T-helper 1 cell (primary cell): ENCODE measurements at places on chromosomes 4 and X.

- no peak for DNase-seq
Observed at GRCh38 chr4:32215277-32215676, 1495.1 kb downstream of the PCDH7 start.

DNA sequence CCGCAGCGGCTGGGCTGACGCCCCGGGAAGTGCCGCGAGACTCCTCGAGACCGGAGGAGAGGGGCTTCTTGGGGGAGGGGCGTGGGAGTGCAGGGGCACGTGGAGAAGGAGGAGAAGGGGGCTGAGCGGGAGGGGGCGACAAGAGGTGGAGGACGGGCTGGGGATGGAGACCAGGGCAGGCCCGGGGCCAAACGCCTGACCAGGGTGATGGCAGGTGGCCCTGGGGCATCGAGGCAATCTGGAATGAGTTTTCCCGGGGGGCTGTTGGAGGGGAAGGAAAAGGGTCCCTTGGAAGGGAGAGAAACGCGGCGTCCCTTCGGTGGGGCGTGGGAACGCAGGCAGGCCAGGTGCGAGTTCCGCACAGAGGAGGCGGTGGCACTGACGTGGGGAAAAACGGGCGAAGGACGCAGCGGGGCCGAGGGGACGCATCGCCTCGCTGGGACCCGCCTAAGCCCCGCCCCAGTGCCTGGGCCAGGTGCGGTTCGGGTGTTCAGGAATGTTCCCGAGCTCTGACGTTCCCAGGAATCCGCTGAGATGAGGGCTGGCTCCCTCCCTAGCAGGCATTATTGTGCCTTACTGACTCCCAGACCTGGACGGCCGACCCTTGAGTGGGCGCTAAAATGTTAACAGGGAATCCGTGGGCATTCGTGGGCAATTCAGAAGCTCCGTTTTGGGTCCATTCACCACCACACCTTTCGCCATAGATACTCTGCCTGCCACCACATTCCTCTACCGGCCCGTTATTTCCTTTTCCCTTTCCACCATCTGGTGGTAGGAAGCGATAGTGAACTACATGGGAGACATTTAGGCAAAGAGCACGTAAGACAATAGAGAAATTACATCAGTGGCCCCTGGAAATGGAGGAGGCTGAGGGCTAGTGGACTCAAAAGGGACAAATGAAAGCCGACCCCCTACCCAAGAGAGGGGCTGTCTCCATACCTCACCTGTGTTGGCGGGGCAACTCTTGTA lies 795 bp upstream of the SH3KBP1 start:
- DNase-seq: peak; percentile 29

DNA sequence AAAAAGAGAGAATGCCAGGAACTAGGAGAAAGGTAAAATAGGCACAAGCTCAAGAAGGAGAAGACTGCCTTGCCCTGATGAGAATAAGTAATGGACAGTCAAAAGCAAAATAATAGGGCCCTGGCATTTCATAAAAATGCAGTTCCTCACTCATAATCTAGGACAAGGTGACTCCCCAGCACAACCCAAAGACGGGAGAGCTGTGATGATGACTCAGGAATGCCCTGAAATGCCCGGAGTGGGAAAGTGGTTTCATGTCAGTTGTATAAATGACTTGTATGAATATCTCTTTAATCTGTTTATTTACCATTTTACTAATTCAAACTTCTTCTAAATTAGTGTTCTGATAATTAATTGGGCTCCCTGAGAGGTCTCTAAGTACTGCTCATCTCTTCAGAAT lies 28.8 kb upstream of the SETD7 start:
- DNase-seq: no peak

GRCh38 chr4:113534711-113535110 lies 226.8 kb downstream of the CAMK2D start:
- DNase-seq: no peak

GRCh38 chrX:10158279-10159144 lies 1.7 kb downstream of the CLCN4 start:
- DNase-seq: no peak

- DNase-seq: no peak
Observed at GRCh38 chr4:170087163-170087700, 2.5 kb downstream of the AADAT start.

DNA sequence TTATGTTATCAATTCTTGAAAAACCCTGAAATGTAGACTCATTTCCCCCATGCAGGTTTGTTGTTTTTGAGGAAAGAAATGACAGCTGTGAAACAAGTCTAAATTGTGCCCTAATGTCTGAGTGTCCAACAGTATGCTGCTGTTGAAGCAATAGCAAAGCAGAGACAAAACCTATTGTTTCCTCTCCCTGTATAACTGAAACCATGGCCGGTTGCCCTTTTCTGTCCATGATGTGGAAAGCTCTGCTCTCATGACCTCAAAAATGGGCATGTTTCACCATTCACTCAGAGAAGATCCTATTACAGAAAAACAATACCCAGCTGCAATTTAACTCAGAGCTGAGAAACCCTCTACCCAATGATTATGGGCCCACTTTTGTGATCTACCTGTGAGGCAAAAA lies 312.6 kb upstream of the FTHL17 start:
- no peak for DNase-seq

DNA sequence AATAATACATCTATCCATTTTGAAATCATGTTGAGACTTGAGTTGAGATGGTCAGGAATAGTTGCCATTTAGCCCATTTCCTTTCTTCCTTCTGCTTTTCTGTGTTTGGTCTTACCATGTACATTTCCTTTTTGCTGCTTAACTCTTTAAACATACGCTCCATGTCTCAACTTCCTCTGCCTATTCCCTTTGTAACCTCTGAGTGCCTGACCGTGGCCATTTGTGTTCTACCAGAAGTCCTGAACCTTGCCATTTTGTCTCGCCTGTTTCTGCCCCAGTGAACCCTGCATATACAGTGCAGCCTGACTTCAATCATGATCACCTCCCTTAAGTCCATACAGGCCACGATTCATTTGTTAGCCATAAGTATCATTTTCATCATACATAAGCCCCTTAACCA lies 169.0 kb downstream of the RAPGEF2 start:
- no peak for DNase-seq

GRCh38 chrX:2559124-2559523 lies 58.3 kb upstream of the DHRSX start:
- DNase-seq: no peak

DNA sequence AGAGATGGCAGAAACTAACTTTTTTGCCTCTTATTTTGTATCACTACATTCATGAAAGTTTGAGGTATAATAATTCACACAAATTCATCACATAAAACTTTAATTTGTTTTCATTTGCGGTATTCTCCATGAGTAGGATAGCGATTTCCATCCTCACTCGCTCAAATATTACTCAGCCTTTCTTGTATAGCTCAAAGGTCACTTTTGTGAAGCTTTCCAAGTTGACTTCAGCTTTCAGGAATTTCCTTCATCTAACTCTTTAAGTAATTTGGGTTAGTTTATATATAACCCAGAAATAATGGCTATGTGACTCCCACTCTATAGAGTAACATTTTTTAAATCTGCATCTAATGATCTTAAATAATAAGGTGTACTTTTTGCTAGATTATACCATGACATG lies 314.4 kb downstream of the IL1RAPL1 start:
- DNase-seq: no peak

GRCh38 chr4:37726666-37727065 lies 40.5 kb upstream of the RELL1 start:
- DNase-seq: no peak

GRCh38 chrX:22516893-22517292 lies 244.2 kb downstream of the CBLL2 start:
- no peak for DNase-seq

DNA sequence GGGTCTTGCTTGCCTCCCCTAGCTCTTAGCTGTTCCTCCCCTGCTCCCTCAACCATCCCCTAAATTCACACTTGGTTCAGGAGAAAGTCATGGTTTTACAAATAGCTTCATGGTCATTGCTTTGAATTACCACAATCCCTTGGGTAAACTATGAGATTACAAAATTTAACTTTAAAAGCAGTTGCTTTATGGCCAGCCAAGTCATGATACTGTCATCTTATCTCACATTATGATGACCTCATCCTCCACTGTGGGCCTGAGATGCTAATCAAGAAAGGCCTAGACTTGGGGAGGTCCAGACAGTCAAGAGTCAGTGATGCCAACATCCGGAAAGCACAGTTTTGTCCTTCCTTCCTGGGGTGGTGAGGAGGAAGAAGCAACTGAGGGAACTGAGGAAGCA lies 10.5 kb upstream of the FGF16 start:
- DNase-seq: no peak

DNA sequence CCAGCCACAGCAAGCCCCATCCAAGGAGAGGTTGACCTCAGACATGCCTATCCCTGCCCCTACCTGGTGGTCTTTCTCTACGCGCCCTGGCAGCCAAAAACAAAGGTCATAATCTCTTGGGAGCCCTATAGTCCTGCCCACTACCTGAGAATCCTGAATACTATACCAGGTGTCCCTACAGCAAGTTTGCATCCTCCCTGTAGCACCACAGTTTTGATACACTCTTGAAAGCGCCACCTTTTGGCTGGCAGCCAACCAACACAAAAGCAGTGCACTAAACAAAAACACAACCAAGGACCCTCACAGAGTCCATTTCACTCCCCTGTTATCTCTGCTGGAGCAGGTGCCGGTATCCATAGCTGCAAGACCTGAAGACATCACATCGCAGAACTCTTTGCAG lies 523.8 kb upstream of the CPEB2 start:
- DNase-seq: no peak

DNA sequence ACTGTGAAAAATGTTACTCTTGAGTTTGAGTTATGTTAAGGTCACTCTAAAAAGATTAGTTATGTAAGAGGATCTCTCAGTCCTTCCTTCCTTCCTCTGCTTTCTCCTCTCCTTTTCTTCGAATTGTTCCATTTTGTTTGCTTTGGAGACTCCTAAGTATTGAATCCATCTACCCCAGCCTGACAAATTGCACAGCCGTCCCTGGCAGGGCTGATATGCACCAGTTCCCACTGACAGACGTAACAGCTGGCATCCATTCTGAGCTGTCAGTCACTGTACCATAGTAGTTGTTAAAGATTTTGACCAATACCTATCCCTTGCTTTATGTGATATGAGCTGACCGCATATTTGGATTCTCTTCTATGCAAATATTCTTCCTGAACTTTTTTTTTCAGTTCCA lies 210.7 kb upstream of the IGFBP7 start:
- DNase-seq: no peak

- no peak for DNase-seq
Observed at GRCh38 chr4:185708348-185708747, 103.6 kb downstream of the SORBS2 start.

GRCh38 chr4:28436191-28437080 lies 1575.8 kb downstream of the STIM2 start:
- DNase-seq: no peak

DNA sequence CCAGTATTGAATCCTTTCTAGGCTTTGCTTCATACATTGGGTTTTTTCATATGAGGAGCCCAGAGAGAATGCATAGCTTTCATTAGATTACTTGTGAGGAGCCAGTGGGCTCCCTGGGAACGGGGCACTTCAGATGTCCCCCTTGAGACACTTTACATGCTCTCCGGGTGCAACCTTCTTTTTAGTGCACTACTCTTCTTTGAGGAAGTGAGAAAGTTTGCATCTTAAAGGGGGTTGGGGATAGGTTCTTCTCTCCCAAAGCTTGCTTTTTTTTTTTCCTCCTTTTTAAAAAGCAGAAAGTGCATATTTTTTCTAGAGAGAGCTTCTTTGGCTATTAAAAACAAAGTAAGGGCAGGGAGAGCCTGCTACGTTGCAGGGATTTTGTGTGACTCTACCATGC lies 4.3 kb downstream of the HADH start:
- DNase-seq: no peak

DNA sequence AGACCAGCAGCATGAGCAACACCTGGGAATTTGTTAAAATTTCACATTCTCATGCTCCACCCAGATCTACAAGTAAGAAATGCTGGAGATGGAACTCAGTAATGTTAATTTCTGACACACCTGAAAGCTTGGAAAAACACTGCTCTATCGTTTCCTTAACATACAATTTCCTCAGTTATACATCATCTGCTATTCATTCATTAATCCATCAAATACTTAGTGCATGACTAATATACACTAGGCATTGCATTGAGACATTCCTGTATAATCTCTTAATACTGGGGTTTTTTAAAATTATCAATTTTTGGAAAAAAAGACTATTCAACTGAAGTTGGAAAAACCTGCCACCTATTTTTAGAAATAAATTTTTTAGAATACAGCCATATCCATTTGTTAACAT lies 106.1 kb downstream of the CHM start:
- no peak for DNase-seq

- DNase-seq: peak; percentile 69
Observed at GRCh38 chr4:140152013-140152703, 1.8 kb downstream of the MAML3 start.

DNA sequence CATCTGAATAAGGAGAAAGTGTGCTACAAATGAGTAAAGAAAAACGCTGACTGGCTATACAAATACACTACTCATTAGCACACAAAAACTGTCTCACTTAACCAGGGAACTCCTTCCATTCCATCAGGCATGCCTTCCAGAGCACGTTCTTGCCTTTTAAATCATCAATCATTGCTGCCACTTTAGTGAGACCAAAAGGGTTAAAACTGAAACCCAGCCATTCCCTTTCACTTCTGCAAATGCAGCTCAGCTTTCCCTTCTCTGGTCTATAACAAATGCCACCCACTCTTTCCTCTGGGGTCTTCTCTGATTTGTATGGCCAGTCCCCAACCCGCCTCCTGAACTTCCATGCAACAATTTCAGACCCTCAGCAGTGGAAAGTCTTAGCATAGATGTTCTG lies 231.5 kb downstream of the TRIML1 start:
- DNase-seq: no peak

- DNase-seq: no peak
Observed at GRCh38 chrX:103254171-103254824, 657 bp downstream of the TCEAL8 start.

DNA sequence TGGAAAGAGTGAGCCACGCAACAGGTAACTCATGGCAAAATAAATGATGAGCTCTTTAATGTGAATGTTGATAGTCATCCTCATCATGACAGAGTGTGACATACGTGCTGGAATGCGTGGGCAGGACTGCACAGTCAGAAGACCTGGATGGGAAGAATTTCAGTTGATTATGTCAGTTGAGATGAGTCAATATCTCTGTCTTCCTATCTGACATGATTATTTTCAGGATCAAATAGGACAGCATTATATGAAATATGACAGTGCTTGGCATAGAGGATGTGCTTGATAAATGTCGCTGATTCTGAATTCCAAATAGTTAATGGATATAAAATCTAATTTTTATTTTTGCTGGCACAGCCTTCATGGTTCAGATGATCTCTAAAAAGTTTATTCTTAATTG lies 95.1 kb downstream of the IL15 start:
- no peak for DNase-seq

DNA sequence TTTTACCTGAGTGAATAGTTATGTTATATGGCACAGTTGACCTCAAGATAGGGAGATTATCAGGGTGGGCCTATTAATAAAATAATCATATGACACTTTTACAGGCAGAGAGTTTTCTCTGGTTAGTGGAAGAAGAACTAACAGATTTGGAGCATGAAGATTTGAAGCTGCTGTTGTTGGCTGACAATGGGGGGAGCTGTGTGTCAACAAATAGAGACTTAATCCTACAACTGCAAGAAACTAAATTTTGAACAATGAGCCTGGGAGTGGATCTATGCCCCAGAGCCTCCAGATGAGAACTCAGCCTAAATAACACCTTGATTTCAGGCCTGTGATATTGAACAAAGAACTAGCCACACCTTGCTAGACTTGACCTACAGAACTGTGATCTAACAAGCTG lies 7.2 kb upstream of the CCSER1 start:
- DNase-seq: no peak

GRCh38 chr4:74534121-74534520 lies 89.2 kb downstream of the AREG start:
- DNase-seq: no peak
